ENCODE measurements at places on chromosomes 5 and 9. TPM values are rescaled to one million over a fixed set of nuclear protein-coding genes. Genes with fewer than 3 reads are reported as not detected.

SKP2 gene
- polyA plus RNA-seq, result 72.9 TPM

GRXCR2 gene
- polyA plus RNA-seq, result not detected

FBP2 gene
- polyA plus RNA-seq, result 35.3 TPM

PRRT1B gene
- not detected for polyA plus RNA-seq

ARID3C gene
- not detected for polyA plus RNA-seq

ITGA2 gene
- polyA plus RNA-seq, result 7.8 TPM

AOPEP gene
- 37.8 TPM for polyA plus RNA-seq

Data from muscle of leg (tissue), 16 donors.